Caki2 (cell line): ENCODE measurements at places on chromosomes 6 and 20.

DNA sequence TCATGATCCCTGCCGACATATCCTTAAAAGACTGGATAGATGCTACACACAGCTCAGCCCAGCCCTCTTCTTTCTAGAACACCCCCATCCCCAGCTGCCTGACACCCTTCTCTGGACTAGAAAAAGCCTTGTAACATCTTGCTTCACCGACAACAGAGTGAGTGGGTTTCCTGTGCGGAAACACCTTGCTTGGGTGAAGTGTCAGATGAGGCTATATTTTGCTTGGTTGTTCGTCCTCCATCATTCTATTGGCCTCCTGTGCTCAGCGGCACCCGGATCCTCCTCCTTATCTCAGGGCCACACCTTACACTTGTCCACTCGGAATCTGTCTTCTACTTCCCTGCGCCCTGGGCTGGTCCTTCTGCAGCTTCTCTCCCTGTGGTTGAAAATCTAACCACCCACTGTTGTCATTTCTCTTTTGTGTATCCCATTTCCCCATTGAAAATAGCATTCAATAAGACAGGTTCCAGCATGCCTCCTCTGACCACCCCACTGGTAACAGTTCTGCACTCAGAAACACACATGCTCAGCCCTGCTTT, 101.3 kb upstream of the MLN start:
- DNase-seq = no peak

DNA sequence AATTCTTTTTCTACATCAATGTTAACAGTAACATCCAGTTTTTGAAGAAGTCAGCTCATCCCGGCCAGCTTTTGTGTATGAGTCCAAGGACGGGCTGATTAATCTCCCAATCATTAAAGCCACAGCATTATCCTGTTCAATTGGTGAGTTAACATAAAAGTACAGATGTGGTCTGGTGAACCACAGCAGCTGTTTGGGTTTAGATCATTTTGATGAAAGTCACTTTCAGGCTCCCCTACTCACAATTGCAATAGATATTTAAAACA, 69.0 kb upstream of the NFATC2 start:
- DNase-seq = no peak

DNA sequence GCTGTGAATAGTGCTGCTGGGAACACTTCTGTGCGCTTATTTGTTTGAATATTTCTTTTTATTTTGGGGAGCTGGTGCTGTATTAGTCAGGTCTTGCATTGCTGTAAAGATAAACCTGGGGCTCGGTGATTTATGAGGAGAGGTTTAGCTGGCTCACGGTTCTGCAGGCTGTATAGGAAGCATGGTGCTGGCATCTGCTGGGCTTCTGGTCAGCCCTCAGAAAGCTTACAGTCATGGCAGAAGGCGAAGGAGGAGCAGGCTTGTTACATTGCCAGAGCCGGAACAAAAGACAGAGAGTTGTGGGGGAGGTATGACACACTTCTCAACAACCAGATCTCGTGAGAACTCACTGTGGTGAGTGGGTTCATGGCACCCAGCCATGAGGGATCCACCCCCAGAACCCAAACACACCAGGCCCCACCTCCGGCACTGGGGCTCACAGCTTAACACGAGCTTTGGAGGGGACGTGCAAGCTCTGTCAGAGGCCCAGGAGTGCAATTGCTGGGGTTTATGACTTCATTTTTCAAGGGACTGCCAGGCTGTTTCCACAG, 68.8 kb upstream of the GATA5 start:
- DNase-seq = no peak

- DNase-seq = no peak
Observed at GRCh38 chr20:2385496-2385895, 4.8 kb downstream of the TGM6 start.

DNA sequence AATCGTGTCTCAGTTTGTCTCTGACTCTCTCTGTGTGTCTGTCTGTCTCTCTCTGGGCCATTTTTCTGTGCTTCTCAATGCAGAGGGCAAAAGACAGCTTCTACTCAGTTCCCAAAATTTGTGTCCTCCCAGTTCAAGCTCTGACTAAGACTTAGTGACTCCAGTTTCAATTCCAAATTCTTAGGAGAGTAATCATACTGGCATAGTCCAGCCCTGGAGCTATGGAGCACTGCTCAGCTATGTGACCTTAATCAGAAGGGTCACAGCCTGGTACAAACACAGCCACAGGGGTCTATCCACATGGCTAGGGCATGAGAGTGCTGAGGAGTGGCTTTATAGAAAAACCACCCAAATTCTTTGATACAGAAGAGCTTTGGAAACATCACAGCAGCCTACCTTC, 91.9 kb downstream of the FOXF2 start:
- peak; percentile 60 for DNase-seq
